Caudate nucleus (tissue), 63 donors: ENCODE measurements at places on chromosomes 6 and 20.
A peak's percentile ranks its signal among the peaks of the same experiment; 100 is the strongest.

DNA sequence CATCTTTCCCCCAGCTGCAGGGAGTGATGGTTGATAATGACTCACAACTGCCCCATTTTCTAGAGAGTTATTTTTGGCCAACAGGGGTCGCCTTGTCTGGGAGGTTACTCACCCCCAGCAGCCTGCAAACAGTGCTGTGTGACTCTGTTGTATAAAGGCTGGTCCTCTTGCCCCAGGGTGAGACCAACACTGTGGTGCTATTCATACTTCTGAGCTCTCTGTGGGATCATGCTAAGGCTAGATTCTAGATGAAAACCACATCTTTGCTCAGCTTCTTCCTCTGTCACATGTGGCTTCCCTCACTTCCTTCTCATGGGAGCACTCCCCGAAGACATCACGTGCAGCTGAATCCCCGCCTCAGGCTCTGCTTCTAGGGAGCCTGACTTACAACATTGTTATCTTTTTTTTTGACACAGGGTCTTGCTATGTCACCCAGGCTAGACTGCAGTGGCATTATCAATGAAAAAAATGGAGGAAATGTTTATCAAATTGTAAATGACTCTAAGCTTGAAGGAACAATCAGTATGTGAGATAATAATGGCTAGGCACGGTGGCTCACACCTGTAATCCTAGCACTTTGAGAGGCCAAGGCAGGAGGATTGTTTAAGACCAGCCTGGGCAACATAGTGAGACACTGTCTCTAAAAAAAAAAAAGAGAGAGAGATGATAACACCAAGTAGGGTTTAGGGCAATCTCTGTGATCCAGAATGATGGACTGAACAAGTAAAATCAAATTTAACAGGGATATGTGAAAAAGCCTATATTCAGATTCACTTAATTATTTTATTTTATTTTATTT lies 55.7 kb upstream of the SLC23A2 start:
- no peak for DNase-seq

DNA sequence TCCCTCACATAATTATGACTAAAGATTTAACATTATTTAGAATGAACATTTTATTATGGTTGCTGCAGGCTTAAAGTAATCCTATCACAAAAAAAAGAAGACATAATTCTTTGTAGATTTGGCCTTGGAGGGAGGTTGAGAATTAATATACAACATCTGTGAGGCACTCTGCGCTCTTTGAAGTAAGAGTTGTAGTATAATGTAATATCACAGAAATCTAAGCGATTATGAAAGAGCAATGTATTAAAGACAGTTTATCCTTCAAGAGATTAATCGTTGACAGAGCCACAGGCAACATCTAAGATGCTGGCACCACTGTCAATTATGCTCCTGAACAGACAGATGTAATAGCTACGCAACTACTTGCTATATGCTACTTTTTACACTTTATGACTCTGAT lies 946.8 kb downstream of the GRIK2 start:
- DNase-seq: no peak

GRCh38 chr6:42460883-42461282 lies 9.2 kb upstream of the TRERF1 start:
- no peak for DNase-seq

DNA sequence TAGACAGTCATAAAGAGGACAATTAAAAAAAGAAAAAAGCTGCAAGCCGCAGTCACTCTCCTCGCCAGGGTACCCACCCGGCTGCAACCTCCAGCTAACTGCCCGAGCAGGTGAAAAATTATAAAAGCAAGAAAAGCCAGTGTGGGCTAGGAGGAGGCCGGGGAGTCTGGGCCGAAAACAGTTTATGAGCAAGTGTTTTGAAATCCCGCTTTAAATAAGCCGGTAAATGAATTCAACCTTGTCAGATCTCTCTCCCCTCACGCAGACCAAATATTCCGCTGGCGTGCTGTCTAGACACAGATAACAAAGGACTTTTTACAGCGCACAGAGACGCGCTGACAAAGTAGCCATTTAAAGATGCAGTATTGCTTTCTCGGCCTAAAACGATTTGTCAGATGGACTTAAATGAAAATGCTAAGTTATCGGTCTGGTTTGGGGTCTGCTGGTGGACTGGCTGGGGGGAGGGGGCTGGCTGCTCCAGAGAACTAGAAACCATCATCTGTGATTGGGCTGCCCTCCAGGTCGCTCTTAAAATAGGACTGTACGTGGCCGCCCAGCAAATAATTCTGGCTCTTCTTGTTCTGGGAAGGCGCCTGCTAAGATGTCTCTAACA lies 24.6 kb downstream of the PMEPA1 start:
- no peak for DNase-seq

DNA sequence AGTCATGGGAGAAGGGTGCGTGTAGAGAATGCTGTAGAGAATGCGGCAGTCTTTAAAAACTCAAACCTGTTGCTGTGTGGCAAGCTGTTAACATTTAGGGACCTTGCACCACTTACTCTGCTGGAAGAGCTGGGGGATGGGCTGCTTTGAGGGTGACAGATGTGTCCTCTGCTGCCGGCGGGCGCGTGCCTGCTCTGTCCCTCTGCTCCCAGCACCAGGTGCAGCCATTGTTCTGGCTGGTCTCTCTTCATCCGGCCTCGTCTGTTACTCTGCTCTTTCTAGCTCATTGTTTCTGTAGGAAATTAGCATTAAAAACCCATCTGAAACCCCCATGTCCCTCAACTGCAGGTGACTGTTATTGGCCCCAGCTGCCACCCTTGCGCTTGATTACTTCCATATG lies 78.5 kb downstream of the CBFA2T2 start:
- DNase-seq: peak; percentile 2

DNA sequence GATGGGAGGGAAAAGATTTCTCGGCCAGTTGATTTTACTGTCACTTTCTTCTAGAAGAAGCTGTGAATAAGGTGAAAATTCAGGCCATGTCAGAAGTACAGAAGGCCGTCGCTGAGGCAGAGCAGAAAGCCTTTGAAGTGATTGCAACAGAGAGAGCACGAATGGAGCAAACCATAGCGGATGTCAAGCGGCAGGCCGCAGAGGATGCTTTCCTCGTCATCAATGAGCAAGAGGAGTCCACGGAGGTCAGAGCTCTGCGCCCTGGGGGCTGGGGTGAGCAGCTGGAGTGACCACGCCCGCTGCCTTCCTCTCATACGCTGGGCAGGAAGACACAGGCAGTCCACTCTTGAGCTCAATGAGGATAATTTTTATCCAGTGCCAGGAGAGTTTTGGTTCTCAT lies 21.8 kb upstream of the C20orf144 start:
- no peak for DNase-seq

GRCh38 chr6:90401933-90402830 lies 105.5 kb upstream of the BACH2 start:
- DNase-seq: no peak

DNA sequence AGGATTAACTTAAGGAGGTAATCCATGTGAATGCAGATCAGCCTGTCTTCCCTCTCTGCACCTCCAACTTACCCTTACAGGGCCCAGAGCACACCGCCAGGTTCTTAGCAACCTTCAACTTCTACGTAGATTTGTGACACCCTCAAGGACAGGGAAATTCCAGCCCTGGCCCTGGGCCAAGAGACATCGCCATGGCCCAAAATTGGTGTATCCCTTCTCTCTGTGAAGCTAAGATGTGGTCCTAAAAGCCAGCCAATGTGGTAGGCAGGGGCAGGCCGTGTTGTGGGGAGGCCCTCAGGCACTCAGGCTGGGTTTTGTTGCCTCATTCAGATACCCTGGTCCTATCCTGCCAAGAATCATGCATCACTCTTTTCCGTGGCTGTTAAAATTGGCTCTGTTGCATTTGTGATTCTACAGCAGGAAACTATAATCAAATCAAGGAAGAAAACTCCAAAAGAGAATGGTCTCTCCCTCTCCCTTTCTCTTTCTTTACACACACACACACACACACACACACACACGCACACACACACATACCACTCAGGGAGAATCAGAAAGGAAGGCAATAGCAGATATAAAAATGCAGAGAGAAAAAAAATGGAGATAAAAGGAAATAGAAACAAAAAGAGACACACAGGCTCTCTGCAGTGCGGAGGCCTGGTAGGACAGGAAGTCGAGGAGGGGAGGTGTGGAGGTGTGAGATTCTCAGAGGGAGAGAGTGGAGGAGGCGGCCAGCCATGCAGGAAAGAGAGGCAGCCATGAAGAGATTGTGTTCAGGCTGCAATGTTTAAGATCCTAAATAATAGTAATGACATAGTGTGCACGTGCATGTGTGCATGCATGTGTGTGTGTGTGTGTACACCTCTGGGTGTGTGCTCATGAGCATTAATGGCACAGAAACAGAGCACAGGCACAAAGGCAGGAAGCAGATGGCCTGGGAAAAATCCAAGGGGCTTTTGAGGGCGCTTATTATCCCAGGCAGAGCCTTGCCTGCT lies 201.8 kb upstream of the LRFN2 start:
- no peak for DNase-seq

DNA sequence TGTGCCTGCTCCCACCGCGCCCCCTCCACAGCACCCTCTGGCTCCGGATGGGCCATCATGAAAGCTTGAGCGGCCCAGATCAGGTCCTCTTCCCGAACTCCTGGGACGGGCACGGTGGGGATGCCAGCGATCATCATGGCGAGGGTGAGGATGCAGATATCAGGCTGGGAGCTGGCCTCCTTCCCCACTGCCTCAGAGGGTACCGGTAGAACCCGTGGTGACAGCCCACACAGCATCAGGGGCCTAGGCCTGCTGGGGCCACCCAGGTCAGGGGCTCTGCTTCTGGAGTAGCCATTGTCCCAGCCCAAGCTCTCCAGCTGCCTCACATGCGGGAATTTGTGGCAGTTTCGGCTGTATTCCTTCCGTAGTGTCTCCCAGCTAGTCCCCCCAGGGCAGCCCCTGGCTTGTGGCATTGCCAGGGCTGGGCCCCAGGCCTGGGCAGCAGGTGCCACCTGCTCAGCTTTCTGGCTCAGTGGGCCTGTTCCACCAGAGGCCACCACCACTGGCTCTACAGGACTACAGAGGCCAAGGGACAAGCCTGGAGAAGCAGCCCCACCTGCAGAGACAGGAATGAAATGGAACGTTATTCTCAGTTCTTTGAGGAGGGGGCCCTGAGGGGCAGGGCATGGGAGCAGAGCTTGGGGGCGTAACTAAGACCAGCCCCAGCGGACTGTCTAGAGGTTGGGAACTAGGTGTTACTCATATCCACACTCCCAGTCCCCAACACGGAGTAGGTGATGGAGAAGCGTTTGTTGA lies 654 bp downstream of the SPATA25 start:
- DNase-seq: no peak

DNA sequence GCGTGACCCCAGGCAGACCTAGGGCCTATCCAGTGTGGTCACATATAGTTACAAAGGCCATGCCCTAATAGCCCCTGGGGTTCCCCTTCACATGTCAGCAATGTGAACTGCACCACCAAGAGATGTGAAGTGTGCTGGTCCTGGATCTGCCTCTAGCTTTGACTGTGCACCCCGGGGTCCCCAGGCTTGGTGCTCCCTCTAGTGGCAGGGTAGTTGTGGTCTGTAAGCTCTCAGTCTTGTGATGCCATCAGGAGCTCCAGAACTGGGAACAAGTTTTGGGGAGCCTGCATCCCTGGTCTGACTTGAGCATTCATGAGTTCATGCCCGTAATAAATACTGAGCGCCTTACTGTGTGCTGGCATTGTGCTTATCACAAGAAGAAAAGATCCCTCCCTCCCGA lies 143.4 kb downstream of the DHX35 start:
- DNase-seq: no peak

DNA sequence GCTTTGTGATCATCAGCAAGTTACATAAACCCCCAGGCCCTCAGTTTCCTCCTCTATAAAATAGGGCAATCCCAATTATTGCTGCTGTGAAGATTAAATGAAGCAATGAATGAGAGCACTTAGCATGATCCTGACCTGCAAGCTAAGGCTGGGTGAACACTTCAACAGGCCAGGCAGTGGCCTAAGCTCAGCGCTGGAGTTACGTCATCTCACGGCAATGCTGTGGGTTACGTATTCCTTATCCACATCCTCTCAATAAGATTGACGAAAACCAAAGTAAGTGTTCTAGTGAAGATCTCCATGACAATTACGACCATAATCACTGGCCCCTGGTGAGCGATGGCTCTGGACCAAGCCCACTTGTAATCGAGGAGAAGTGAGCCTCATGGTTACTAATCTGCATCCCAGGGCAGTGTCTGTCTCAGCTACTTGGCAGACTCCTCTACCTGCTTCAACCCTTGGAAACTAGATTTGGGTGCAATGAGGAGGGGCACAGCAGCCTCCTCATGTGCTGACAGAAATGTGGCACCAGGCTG lies 274.1 kb upstream of the ARID1B start:
- no peak for DNase-seq

- no peak for DNase-seq
Measured at GRCh38 chr20:62549029-62549428, 73.2 kb upstream of the GATA5 start.

- no peak for DNase-seq
Measured at GRCh38 chr6:35586542-35586941, 73.8 kb upstream of the TULP1 start.

- DNase-seq: no peak
Measured at GRCh38 chr20:63889241-63890200, 5.4 kb upstream of the DNAJC5 start.

DNA sequence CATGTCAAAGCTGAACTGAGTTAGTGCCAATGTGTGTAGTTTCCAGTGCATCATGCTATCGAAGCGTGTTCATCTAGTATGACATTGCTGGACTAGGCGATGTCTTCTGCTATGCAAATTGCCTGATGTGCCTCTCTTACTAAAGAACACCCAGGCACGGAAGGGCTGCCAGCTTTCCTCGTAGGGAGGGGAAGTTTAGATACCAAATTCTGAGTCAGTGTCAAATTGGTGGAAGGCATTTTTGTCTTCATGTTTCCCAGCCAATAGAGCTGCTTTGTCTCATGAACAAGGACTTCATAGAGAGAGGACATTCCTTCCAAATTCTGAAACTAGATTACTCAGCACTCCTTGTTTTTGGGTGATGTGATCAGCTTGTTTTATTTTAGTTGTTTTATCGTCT lies 320.1 kb downstream of the BTBD3 start:
- no peak for DNase-seq

- no peak for DNase-seq
Measured at GRCh38 chr6:10449751-10450150, 34.9 kb upstream of the TFAP2A start.

DNA sequence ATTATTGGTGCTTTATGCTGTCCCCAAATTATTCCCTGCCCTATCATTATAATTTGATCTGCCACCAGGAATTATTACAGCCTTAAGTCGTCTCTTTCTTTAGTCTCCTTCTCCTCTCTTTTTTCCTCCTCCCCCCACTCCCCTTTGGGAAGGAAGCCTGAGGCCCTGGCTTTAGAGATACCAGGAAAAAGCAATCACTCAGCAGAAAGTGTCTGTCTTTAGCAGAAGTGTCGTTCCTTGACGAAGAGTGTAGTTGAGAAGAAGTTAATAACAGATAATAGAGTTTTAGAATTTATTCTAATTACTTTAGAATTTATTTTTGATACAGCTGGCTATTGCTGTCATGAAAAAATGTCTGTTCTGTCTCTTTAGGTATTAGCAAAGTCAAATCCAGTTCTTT lies 16.5 kb downstream of the LIN28B start:
- DNase-seq: no peak
